Right cardiac atrium (tissue), 5 donors: ENCODE measurements at places on chromosomes 3 and 15. TPM values are rescaled to one million over a fixed set of nuclear protein-coding genes. Genes with fewer than 3 reads are reported as not detected.
A peak's percentile ranks its signal among the peaks of the same experiment; 100 is the strongest.

DNA sequence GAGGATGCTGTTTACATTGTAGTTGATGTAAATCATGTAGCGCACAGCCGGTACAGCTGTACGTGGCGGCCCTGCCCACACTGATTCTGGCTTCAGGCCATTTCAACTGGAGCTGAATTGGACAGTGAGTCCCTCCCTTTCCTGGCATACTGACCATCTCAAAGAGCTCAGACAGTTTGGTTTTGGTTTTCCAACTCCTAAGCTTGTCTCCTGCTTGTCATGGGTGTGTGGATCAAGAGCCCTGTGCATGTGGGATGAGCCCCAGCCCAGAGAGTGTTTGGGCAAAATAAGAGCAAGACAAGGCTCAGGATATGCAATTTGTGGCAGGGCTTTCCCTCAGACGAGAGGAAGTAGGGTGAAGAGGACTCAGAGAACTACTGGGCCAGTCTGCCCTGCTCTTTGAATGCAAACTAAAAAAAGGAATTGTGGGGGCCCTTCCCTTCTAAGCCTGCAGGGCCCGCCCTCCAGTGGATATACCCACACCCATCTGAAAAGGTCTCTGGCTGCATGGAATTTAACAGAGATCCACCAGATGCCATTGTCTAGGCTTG is 13.3 kb downstream of the ITGA11 start:
- no peak for DNase-seq

- no peak for DNase-seq
Measured at GRCh38 chr15:94023531-94023930, 207.8 kb upstream of the MCTP2 start.

- DNase-seq = no peak
Measured at GRCh38 chr3:97970956-97971620, 1.1 kb downstream of the RIOX2 start.

DNA sequence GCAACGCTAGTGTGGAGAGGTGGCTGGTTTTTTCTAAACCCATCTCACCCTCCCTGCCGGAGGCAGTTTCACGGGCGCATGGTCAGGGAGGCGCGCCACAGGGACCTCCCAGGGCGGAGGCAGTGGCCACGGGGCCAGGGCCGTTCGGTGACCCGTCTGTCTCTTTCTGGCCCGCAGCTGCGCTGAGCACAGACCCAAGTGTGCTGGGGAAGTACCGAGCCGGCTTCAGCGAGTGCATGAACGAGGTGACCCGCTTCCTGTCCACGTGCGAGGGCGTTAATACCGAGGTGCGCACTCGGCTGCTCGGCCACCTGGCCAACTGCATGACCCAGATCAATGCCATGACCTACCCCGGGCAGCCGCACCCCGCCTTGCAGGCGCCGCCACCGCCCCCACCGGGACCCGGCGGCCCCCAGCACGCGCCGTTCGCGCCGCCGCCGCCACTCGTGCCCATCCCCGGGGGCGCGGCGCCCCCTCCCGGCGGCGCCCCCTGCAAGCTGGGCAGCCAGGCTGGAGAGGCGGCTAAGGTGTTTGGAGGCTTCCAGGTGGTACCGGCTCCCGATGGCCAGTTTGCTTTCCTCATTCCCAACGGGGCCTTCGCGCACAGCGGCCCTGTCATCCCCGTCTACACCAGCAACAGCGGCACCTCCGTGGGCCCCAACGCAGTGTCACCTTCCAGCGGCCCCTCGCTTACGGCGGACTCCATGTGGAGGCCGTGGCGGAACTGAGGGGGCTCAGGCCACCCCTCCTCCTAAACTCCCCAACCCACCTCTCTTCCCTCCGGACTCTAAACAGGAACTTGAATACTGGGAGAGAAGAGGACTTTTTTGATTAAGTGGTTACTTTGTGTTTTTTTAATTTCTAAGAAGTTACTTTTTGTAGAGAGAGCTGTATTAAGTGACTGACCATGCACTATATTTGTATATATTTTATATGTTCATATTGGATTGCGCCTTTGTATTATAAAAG is 1.8 kb downstream of the HES1 start:
- DNase-seq = peak; percentile 69

DNA sequence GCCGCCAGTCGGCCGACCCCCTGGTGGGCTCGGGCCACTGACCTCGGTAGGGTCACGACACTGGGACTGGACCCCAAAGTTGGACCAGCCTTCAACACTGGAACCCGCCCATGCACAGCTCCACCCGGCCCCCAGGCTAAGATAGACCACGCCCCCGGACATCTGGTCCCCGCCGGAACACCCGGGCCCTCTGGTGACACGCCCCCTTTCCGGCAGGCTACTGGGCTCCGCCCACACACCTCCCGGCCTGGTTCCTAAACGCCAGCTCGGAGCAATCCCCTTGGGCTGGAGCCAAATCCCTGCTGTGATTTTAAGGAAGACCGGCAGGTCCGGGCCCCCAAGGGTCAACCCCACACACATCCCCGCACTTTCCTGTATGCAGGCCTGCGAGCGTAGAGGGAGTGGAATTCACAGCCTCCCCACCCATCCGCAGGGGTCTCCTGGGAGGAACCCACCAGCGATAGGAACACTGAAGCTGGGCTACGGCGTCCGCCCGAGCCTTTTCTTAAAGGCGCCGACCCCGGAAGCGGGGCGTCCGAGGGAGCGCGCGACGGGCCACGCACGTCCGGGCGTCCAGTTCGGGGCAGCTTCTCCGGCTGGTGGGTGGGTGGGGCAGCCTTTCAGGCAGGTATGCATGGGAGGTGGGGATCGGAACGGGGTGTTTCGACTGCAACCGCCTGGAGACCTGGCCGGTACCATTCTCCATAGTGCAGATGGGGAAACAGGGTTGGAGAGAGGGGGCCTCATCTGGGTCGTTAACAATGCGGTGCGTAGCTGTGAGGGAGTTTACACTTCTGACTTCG is at the start of gene HEMK1:
Gene HEMK1 (plus strand): TSS at position 576 of the 803 bp plus-strand sequence. CDS start 1,583 bp downstream, outside the sequence.
- DNase-seq = peak; percentile 99

- no peak for DNase-seq
Measured at GRCh38 chr3:101117465-101117864, 124.2 kb upstream of the ABI3BP start.

DNA sequence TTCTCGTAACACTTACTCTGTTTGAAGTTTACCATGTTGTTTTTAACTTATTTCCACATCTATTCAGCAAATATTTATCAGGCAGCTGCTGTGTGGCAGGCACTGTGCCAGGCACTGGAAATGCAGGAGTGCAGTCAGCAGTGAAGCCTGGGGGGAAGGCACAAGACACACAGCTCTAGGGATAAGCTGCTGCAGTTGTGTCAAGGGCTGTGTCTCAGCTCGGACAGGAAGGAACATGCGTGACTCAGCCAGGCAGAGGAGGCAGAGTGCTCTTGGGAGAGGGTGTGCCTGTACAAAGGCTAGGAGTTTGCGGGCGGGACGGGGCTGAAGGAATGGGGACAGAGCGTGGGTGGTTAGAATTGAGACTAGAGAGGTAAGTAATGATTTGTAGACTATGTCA is 24.7 kb downstream of the LYSMD4 start:
- peak; percentile 92 for DNase-seq

DNA sequence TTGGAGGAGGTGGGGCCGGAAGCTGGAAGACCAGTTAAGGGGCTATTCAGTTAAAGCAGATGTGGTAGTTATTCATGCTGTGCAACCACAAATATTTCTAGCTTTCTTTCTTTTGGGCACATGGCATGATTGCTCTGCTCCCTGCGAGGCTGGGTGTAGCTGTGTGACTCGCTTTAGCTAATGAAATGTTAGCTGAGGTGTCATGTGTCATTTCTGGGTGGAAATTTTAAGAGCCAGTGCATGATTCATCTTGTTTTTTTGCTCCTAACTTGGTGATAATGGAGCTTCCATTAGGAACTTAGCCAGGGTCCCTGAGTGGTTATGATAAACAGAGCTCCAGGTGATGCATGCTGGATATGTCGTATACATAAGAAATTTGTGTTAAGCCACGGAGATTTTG is 300.6 kb downstream of the SATB1 start:
- no peak for DNase-seq

DNA sequence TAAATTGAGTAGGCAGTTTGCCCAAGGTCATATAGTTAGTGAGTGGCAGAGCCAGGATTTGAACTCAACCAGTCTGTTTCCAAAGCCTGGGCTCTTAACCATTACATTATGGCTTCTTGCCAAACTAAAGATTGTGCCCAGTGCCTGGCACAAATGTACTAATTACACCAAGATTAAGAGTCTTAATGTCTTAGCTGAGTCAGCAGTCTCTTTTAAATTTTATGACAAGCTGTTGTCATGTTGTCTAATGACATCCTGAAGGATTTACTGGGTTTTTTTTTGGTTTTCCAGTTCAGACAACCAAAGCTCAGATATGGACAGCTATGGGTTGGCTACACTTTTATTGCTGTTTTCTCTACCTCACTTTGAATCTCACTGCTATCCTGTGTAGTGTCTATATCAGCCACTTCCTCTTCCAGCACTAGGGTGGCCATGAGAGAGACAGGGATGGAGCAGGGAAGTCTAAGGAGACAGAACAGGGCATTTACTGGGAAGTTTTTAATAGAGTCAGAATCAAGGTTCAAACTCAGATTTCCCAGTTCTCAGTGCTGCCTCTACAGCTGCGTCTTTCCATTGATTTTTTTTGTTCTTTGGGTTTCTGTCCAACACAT is 10.5 kb downstream of the FBXL2 start:
- no peak for DNase-seq

DNA sequence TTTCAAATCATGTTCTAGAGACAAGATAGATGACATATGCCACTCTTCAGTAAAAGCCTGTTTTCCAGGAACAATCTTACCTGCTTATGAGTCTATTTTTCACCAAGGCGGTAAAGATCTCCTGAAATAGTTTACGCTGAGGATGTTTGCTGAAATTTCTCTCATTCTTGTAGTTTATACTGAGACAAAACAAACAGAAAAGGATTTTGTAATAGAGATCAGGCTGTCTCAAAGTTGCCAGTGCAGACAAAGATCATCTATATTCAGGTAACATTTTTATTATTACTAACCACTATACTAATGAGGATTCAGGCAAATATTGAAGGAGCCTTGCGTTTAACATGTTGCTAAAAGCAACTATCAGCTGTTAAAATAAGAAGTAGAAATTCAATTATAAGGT is 25.0 kb downstream of the NEK10 start:
- DNase-seq = no peak

DNA sequence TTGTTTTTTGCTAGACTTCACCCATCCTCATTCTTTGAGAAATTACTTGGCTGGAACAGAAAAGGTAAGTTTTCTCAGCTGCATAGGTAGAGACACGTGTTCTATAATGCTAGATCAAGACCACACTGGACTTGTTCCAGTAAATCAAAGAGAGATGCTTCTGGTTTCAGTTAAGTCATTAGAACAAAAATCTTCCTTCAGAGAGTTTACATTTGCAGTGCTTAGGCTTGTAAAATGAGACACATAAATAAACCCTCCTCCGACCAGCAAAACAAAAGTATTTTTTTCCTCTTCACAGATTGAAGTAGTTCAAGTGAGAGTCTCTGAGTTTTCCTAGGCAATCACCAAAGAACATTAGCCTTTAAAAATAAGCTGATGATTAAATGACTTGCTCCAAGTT is 87.3 kb upstream of the PROK2 start:
- no peak for DNase-seq

DNA sequence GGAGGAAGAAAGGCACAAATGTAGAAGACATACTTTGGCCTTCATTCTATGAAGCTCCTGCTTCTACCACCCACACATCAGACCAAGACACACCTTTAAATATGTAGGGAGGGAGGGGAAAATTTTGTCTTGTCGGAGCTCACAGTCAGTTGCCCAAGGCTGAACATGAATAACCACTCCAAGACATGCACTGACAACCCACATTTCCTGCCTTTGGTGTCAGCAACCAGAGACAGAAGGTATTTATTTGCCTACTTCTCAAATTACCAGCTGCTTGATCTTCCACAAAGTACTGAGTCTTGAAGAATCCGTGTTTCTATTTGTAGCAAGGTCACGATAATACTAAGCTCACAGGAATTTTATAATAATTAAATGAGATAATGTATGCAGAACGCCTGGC is 169.7 kb downstream of the KCNMB2 start:
- no peak for DNase-seq

DNA sequence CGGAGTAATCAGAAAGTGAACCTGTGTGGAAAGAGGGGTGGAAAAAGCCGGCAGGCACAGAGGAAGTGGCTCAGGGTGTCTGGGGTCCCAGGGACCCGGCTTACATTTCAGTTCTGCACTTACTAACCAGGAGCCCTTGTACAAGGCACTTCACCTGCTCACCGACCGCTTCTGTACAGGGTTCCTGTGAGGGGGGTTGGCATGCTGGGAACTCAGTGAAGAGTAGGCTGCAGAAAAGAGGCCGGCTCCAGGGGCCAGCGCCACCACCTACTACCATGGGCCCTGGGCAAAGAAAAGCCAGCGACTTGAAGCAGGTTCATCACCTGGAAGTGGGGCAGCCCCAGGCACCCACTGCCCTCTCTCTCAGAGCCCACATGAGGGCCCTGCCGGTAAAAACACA is 6.2 kb downstream of the STIMATE start:
- no peak for DNase-seq

- no peak for DNase-seq
Measured at GRCh38 chr3:69811452-69812401, 72.5 kb downstream of the MITF start.

GRCh38 chr3:7790141-7790540 is 711.5 kb upstream of the LMCD1 start:
- no peak for DNase-seq

GRCh38 chr15:52735231-52736089 is 54.7 kb downstream of the ONECUT1 start:
- no peak for DNase-seq

DNA sequence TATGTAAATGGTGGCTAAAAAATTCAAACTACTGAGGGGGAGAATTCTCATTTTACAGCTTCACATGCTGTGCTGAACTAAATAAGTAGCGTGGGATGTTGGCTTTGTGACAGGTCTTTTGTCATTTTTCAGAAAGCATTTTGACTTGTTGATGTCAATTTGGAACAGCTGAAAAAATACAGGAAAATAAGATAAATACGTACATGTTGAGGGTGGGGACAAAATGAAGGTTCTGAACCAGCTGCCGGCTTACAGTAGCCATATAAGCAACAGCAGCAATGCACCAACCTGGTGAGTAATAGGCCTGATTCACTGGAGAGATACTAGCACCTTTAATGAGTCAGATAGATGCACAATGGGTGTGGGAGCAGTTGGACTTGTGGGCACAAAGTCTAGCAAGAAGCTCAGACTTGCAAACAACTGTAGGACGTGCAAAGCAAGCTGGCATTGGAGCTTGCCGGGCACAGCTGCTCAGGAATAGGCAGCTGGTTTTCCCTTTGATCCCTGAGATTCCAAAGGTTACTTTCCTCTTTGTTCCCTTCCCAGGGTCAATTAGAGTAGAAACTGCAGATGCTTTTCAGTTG is 12.9 kb downstream of the B3GNT5 start:
- peak; percentile 49 for DNase-seq

Gene REC114
- 5.1 TPM for total RNA-seq

Gene GXYLT2
- total RNA-seq = 34.8 TPM

Gene PARP14
- 21.8 TPM for total RNA-seq

Gene COL6A5
- total RNA-seq = not detected

Gene CFAP100
- not detected for total RNA-seq

Gene UCN2
- not detected for total RNA-seq

Gene ZXDC
- total RNA-seq = 20.1 TPM

Gene STX19
- total RNA-seq = 0.28 TPM

Gene USP13
- total RNA-seq = 101 TPM
